Esophagus squamous epithelium (tissue), 5 donors: ENCODE measurements at places on chromosomes 4 and X.

GRCh38 chr4:76679691-76680090 lies 218.3 kb downstream of the SOWAHB start:
- no peak for DNase-seq

- no peak for DNase-seq
These were observed 5.0 kb upstream of the RP2 start for GRCh38 chrX:46831765-46832327.

- no peak for DNase-seq
These were observed 29.6 kb downstream of the SPARCL1 start for GRCh38 chr4:87499403-87500091.

DNA sequence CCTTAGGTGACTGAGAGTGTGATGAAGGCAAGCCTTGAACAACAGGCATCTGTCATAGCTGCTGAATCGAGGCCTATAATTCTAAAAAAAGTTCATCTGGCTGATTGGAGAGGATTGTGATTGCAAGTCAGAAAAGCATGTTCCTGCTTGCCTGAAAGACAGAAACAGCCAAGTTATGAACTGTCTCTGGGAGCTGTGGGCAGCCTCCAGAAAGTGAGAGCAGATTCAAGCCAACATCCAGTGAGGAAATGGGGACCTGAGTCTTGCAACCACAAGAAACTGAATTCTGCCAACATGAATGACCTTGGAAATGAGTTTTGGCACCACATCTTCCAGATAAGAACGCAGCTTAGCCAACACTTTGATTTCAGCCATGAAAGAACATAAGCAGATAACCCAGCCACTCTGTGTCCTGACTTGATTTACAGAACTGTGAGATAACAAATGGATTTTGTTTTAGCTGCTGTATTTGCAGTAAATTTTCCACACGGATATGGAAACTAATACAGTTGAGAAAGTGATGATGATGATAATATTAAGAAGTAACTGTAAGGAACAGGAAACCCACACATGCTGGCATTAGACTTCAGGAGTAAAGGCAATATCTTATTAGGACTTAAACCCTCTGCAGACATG lies 240.3 kb upstream of the NDST3 start:
- no peak for DNase-seq

- DNase-seq = no peak
These were observed 214.4 kb upstream of the PPP1R2C start for GRCh38 chrX:42992199-42992943.

DNA sequence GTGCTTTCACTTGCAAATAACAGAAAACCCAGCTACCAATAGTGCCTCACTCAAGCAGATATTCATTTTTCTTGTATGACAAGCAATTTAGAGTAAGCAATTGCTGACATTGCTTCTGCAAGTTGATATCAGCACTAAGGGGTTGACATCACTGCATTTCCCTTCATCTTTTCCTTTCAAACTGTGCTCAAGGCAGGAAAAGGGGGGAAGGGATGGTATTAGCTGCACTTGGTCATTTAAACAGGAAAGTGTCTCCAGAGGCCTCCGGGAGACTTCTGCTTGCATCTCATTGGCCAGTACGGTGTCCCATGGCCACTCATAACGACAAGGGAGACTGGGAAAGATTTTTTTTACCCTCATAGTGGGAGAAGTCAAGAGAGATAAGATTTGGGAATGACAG lies 65.5 kb upstream of the FGG start:
- no peak for DNase-seq

DNA sequence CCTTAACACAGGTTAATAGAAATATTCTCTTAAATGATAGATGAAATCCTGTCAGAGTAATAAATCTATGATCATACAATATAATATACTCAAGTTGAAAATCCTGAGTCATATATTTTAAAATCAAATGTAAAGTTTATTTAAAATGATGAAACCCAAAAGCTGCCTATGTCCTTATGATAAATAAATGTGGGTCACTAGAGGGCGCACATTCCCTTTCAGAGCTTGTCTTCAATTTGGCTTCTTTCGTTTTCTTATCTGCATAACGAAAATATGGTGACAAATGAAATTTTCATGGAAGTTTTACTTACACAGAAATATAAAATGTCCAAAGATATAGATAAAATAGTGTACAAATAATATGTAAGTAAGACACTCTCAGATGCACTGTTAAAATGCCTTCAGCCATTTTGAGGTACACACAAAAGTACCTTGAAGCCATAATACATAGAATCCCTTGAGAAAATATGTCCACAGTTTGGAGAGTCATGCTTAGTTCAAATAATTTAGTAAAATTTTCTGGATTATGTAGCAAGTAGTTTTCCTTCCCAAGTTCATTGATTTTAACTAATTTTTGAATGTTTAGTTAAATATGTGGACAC lies 680.4 kb downstream of the DMD start:
- no peak for DNase-seq

DNA sequence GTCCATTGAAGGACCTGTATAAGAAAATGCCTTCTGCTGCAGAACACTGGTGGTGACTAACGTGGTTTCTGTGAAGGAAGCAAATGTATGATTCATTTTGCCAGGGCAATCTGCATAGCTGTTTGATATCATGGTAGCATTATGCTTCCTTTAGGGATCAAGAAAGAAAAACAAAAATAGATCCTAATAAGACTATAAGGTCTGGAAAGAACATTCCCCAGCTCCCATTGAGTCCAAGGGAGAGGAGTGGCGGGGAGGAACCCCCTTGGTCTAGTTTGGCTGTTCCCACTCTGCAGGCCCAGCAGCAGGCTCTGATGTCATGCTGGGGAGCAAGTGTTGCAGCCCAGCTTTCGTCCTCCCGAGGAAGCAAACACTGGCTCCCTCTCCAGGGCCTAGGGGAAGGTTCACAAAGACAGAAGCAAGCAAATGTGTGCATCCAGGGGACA lies 154.5 kb upstream of the GALNT7 start:
- DNase-seq = no peak

DNA sequence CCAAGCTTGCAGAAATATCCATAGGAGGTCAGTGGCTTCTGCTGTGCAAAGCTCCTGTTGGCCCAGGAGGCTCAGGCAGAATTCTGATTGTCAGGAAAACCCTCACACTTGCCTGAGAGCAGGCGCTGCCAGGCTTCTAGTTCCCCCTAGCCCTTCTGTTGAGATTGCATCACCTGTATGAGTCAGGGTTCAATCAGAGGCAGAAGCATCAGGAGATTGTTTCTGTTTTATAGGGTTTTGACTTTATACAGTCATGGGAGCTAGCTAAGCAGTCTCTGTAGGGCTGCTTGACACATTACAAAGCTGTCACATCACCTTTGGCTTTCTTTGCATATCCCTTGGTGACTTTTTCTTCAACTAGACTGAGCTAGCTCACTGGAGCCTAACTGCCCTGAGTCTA lies 27.8 kb downstream of the DIPK2B start:
- DNase-seq = no peak

GRCh38 chr4:41124916-41125548 lies 89.3 kb downstream of the APBB2 start:
- DNase-seq = no peak

GRCh38 chr4:150540536-150540935 lies 41.4 kb upstream of the MAB21L2 start:
- no peak for DNase-seq

- no peak for DNase-seq
These were observed 21.2 kb downstream of the DOK7 start for GRCh38 chr4:3484057-3484973.

- no peak for DNase-seq
These were observed 19.1 kb downstream of the RNF212 start for GRCh38 chr4:1094336-1094690.

DNA sequence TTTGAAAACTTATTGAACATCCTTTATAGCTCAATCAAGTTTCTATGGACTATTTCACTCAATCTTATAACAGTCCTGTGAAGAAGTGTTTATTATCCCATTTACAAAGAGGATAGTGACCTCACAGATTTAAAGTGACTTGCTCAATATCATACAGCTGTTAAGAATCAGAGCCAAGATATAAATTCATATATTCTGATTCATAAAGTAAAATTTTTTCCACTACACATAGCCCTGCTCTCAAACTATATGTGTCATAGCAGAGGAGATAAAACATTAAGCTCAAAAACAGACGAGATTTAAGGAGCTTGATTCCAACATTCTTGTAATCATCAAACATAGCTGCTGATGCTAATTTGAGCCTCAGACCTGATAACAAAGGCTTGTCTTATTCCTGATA lies 226.8 kb downstream of the CAMK2D start:
- no peak for DNase-seq

DNA sequence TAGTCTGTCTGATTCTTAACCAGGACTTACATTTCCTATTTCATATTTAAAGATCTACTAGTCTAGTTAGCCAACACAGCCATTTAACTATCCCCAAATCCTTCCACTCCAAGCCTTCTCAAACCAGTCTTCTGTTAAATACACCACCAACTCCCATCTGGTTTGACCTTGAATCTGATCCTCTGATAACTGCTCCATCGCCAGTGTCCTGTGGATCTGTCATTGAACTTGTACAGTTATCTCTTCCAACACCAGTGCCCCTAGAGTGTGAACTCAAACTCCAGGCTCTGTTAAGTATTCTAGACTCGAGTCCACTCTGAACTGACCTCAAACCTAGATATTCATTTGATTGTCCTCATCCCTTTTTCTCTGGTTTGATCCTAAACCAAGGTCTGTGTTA lies 14.4 kb downstream of the WDR13 start:
- no peak for DNase-seq

DNA sequence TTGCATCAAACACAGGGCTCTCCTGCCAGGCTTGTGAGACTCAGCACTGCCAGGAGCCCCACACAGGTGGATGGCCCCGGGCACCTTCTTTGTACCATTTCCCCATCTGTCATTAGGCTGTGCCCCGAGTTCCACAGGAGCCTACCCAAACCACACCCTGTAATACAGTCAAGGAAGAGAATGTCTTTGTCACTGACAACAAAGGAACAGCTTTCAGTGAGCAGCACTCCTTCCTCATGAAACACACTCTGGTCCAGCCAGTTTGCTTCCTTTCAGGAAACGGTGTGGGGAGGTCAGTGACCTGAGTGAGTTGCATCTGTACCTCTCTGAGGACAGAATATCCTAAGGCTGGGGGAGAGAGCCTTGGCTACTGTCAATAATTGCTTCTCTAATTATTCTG lies 53.7 kb downstream of the LNX1 start:
- no peak for DNase-seq

- no peak for DNase-seq
These were observed 782 bp downstream of the PITX2 start for GRCh38 chr4:110621839-110622751.

DNA sequence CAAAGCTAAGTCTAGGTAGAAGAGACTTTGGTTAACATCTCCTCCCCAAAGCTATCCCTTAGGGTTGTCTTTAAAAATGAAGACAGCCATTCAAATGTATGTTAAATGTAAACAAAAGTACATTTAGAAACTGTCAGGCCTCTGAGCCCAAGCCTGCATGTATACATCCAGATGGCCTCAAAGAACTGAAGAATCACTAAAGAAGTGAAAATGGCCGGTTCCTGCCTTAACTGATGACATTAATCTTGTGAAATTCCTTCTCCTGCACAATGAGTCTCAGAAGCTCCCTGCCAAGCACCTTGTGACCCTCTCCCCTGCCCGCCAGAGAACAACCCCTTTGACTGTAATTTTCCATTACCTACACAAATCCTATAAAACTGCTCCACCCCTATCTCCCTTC lies 377.9 kb downstream of the FAM133A start:
- DNase-seq = no peak

GRCh38 chrX:121864561-121864960 lies 817.2 kb downstream of the GLUD2 start:
- DNase-seq = no peak

GRCh38 chr4:152581536-152582160 lies 45.8 kb upstream of the FBXW7 start:
- DNase-seq = no peak

DNA sequence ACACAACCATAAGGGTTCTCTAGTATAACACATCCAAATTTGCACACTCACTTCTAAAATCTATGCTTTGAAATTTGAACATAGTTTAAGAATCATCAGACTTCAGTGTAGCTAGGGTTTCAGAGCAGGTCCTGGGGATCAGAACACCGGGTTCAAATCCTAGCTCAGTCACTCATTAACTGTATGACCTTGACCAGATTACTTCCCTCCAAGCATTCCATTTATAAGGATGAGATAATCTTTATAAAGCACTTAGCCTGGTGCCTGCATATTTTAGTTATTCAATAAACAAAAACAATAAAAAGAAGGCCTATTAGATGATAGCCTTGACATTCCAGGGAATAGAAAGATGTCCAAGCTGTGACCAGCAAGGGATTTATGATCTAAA lies 4.8 kb upstream of the STBD1 start:
- no peak for DNase-seq

GRCh38 chr4:112509243-112510141 lies 6.5 kb downstream of the NEUROG2 start:
- DNase-seq = no peak

DNA sequence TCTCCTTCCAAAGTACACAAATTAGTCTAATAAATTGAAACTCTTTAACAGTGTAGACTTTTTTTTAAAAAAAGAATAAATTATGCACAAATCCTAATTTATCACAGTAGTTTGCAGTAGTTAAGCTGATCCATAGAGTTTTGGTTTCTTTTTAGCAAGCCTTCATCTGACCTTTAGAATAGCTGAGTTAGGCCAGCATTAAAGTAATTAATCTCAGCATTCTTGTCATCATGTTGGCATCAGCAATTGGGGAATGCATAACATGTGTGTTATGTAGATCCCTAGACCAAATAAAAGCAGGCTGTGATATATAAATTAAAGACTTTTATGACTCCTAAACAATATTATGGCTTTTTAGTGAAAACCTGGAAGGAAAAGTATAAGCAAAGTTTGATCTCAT lies 426.5 kb upstream of the PABPC4L start:
- DNase-seq = no peak

DNA sequence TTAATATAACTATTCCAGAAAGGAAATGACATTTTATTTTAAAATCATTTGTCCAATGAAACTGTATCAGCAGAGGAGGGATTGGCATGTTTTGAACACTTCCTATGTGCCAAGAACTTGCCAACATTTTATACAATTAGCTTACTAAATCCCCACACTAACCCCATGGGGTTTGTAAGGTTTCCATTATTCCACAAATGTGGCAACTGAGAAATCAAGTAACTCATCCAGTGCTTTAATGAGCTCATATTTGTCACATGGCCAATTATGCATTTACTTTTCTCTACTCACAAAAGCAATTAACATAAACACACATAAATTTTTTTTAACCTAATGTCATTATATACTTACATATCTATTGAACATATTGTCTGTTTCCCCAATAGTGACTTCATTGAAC lies 37.3 kb downstream of the MANBA start:
- DNase-seq = no peak

DNA sequence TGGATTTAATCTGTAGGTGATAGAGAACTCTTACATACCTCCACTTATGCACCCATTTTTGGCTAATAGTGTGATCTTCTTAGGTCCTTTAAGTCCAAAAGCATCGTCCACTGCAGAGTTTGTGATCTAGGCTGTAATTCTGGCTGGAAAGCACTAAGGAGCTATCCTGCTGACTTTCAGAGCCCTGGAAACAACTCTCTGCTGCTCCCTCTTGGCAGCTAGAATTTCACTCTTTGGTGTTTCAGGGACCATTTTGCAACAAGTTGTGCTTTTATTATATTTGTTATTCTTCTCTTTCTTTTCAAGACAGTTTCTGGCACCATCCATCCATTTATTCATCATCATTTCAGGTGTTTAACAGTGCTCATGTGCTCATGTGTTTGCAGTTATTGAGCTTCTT lies 130.0 kb downstream of the RBM46 start:
- DNase-seq = no peak

- DNase-seq = no peak
These were observed 49.2 kb upstream of the SCRG1 start for GRCh38 chr4:173448103-173448502.

- DNase-seq = no peak
These were observed 245.3 kb downstream of the AFAP1 start for GRCh38 chr4:7694324-7694723.

- DNase-seq = no peak
These were observed 200.2 kb downstream of the SMARCA1 start for GRCh38 chrX:129323115-129323514.
